MV-4-11 (cell line): ENCODE measurements at places on chromosomes 4 and X.

- DNase-seq = no peak
Measured at GRCh38 chr4:137069473-137069872, 462.8 kb downstream of the PCDH18 start.

- peak; percentile 82 for DNase-seq
Measured at GRCh38 chr4:78638337-78639172, 87.0 kb downstream of the ANXA3 start.

DNA sequence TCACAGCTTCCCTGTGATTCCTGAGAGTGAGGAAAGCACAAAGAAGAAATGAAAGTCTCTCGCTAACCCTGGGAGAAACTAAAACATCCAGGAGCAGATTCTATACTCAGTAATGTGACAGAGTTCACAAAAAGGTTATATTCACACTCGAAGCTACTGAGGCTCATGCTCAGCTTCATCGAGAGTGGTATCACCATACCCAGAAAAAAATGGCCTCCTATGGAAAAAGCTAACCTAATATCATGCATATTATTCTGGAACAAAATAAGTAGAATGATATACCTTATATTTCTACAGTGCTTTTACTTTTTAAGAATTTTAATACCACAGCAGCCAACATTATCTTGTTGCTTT, 13.5 kb upstream of the CDKN2AIP start:
- DNase-seq = no peak

DNA sequence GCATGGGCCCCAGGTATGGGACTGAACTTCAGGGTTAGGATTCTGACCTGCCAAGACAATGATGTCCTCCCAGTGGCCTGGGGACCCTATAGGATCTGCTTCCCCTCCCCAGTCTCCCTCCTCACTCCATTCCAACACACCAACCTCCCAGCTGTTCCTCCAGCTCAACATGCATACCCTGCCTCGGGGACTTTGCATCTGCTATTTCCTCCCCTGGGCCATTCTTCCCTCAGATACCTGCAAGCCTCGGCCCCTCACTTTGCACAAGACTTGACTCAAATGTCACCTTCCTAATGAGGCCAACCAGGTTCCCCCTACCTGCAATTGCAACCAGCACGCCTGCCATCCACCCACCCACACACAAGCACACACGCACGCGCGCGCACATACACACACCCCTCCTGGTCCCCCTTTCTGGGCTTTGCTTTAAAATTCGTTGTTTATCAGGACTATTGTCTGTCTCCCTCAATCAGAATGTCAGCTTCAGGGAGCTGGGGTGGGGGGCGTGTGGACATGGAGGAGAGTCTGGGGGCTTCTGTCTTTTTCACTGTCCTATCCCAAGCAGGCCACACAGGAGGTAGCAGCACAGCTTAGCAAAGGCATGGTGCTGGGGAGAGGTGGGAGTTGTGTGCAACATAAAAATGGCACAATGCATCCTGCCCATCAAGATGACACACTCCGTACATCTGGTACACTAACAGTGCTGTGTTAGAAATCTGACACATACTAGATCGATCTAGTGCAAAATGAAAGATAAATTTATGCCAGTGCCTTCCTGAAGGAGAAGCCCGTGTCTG, 20.6 kb upstream of the PPP2R2C start:
- no peak for DNase-seq

GRCh38 chr4:38106886-38107514, 146.8 kb downstream of the PTTG2 start:
- no peak for DNase-seq

- DNase-seq = peak; percentile 26
Measured at GRCh38 chrX:10952619-10953018, 158.5 kb upstream of the HCCS start.

GRCh38 chr4:176584031-176584606, 208.6 kb downstream of the VEGFC start:
- DNase-seq = peak; percentile 24

DNA sequence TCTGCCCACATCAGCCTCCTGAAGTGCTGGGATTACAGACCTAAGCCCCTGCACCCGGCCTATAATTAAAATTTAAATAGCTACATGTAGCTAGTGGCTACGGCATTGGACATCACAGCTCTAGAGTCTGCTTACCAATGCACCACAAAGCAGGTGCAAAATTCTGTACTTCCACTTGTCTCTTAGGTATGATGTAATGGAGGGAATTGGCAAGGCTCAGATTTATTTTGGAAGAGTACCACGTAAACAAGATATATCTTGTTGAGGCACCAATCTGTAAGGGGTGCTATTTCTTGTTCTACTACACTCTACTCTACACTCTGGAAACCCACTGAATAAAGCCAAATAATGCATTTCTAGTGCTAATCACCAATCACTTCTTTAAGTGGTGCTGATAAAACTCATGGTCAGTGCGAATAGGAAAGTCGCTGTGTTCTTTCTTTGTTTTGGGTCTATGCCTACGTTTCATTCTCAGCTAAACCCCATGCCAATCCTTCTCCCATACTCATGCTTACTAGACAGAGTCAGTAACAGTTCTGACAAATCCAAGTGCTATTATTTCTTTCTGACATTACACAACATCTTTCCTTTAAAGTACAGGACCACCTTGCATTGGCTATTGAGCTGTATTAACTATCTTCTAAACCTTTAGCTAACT, 92.3 kb downstream of the GC start:
- no peak for DNase-seq

DNA sequence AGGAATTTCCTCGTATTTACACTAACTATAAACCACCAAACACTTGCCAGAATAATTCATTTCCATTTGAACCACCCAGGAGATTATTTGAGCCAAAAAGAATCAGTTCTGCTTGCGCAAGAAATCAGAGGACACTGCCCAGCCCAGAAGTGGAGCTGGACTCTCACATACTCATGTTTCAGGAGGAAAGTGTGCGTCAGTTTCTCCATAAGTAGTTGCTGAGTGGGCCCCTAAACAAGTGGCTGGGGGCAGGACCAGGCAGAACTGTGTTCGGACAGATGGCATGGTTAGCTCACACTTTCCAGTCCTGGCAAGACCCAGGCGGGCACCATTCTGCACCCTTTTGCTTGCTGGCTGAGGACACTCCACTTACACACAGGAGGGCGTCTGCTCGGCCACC, 38.8 kb downstream of the BTC start:
- DNase-seq = no peak
